ENCODE measurements at places on chromosomes 6 and 20.

DNA sequence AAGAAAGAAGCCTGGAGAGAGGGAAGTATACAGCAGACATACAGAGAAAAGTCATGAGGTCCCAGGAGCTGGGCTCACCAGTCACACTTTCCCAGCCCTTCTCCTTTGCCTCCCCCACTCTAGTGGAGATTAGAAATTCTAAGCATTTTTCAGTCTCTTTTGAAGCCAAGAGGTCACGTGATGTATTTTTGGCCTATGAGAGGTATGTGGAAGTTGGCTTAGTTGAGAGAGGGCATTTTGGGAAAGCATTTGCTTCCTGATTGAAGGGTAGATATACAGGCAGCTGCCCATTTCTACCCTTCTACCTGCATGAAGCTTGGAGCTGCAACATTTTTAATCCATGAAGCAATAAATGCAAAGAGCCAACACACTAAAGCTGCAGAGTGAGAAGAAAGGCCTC, 106.0 kb upstream of the TNFAIP3 start:
- no peak for DNase-seq

DNA sequence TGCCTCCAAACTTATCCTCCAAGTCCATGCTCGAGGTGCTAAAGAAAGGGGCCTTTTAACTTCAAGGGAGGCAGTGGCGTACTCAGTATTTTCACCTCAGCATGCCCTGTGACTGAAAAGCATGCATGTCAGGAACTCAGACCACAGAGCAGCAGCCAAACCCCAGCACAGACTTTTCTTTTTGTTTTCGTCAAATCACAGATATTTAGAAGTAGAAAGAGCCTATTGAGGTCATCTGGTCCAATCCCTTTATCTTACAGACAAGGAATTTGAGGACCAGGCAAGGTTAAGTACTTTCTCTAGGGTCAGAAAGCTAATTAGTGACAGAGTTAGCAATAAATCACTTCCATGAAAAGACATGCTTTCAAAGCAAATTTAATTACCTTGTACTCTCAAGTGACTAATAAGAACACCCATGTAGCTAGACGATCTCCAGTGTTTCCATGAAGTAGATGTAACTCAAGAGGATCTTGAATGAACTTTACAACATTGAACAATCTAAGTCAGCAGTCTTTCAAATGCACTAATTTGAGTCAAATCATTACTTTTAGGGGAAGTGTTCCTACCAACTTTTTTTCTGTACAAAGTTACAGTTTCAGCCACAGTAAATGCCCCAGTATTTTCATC, 35.9 kb downstream of the MOXD1 start:
- DNase-seq = no peak

DNA sequence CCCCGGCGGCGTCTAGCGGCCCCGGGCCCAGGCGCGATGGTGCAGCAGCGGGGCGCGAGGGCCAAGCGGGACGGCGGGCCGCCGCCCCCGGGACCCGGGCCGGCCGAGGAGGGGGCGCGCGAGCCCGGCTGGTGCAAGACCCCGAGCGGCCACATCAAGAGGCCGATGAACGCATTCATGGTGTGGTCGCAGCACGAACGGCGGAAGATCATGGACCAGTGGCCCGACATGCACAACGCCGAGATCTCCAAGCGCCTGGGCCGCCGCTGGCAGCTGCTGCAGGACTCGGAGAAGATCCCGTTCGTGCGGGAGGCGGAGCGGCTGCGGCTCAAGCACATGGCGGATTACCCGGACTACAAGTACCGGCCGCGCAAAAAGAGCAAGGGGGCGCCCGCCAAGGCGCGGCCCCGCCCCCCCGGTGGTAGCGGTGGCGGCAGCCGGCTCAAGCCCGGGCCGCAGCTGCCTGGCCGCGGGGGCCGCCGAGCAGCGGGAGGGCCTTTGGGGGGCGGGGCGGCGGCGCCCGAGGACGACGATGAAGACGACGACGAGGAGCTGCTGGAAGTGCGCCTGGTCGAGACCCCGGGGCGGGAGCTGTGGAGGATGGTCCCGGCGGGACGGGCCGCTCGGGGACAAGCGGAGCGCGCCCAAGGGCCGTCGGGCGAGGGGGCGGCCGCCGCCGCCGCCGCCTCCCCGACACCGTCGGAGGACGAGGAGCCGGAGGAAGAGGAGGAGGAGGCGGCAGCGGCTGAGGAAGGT, 715 bp downstream of the SOX12 start:
- DNase-seq = peak; percentile 34

- no peak for DNase-seq
These were observed 83.4 kb downstream of the CCDC170 start for GRCh38 chr6:151577257-151577656.

- no peak for DNase-seq
These were observed 154.2 kb downstream of the ALDH8A1 start for GRCh38 chr6:134795691-134796090.

GRCh38 chr6:113971741-113972140, 793 bp upstream of the HDAC2 start:
- DNase-seq = no peak

DNA sequence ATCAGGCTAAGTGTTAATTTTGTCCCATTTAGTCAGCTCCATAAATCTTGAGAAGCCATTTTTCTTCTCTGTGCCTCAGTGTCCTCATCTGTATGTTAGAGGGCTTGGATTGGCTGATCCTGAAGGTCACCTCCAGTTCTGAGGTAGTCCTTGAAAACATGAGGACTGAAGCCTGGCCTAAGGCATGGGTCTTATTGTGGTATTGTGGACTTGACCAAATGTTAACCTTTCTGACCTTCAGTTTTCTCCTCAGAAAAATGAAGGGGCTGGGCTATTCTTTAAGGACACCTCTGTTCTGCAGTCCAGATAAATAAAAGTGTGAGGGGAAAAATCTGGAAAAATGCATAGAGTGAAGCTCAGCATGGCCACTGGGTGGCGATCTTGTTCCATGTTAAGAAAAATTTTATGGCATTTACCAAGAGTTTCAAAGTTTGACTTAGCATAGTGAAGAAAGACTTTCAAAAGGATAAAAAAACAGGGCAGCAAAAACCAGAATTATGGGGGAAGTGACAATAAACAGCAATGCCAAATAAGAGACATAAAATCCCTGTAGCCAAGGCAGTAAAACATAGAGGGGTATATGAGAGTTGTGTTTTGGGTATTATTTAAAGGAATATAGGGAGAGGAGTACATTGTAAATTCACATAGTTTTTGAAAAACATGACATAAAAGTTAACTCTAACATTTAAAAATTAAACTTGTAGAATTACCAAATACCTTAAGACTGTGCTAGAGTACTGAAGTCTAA, 13.2 kb upstream of the TFB1M start:
- peak; percentile 50 for DNase-seq

- no peak for DNase-seq
These were observed 371.6 kb downstream of the BCKDHB start for GRCh38 chr6:80478030-80478429.

- DNase-seq = no peak
These were observed 25.7 kb downstream of the PMEPA1 start for GRCh38 chr20:57683881-57684807.

- DNase-seq = no peak
These were observed 31.7 kb downstream of the IL20RA start for GRCh38 chr6:137013031-137013430.

DNA sequence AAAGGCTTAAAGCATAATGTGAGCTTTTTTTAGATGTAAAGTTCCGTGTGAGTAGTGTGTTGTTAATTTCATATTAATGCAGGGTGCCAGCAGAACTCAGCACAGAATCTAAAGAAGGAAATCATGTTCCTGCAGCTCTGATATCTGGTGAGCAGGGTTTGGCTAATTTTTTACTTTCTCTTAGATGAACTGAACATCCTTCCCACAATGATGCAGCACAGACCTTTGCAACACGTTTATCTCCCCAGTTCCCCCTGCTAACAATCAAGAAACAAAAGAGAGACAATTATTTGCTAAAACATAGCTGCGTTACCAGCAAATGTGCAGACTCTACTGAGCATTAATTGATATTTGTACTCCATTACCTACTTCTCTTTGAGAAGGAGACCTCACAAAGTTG, 39.1 kb upstream of the ATXN1 start:
- no peak for DNase-seq

DNA sequence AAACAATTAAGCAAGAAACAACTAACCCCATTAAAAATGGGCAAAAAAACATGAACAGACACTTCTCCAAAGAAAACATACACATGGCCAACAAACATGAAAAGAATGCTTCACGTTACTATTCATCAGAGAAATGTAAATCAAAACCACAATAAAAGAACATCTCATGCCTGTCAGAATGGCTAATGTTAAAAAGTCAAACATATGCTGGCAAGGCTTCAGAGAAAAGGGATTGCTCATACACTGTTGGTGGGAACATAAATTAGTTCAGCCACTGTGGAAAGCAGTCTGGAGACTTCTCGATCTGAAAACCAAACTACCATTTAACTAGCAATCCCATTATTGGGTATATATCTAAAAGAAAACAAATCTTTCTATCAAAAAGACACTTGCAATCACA, 217.5 kb downstream of the TINAG start:
- DNase-seq = no peak

- no peak for DNase-seq
These were observed 40.0 kb downstream of the NUDT3 start for GRCh38 chr6:34352305-34352937.

- no peak for DNase-seq
These were observed 37.0 kb upstream of the IER3 start for GRCh38 chr6:30781395-30781742.

GRCh38 chr6:45423111-45423823, 45.5 kb upstream of the SUPT3H start:
- DNase-seq = no peak

DNA sequence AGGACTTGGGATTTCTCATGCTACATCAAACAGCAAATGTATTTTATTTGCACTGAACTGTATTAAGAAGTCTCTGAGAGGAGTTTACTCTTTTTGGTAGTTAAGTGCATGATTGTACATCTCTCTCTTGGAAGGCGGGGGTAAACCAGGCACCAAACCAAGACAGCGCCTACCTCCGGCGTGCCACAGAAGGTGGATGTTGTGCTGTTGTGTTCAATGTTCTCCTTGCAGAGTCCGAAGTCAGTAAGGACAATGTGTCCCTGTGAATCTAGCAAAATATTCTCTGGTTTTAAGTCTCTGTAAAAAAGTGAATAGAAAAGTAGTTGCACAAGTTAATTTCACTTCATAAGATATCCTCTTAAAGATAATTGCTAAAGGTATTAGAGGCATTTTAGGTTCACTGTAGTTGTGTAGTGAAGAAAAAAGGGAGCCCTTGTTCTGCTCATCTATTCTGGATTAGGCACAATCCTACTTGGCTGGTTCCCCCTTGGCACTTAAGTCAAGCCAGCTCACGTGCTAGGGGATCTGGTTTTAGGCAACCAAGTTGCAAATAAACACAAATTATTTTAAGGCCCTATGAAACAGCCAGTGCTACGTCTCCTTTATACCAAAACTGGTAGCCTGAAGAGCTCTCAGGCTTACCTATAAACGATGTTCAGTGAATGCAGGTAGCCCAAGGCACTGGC, 119.7 kb upstream of the SLC2A12 start:
- no peak for DNase-seq

DNA sequence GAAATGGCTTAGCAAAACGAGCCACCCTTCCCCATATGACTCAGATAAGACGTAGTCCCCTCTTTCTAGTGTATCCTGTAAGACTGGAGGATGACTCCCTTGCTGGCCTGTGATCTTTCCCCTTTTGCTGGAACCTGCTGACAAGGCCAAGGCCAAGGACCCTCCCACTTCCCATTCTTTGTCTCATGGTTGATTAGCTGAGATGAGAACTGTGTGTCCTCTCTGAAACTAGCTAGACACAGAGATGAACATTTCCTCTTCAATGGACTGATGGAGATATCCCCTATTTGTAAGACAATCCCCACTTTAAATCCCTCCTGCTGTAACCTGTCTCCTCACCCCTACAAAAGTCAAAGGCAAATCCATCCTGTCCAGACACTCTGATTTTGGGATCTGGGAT, 33.4 kb upstream of the SCRT2 start:
- DNase-seq = no peak

- no peak for DNase-seq
These were observed 25.8 kb upstream of the FABP7 start for GRCh38 chr6:122753688-122754056.

GRCh38 chr20:57539889-57540288, 14.9 kb upstream of the CTCFL start:
- DNase-seq = no peak

GRCh38 chr6:119348748-119349360, 707 bp downstream of the MAN1A1 start:
- no peak for DNase-seq

- peak; percentile 8 for DNase-seq
These were observed 50.4 kb downstream of the HLA-DPB1 start for GRCh38 chr6:33126101-33126714.

- no peak for DNase-seq
These were observed 7.9 kb upstream of the GPRC6A start for GRCh38 chr6:116836606-116837342.

- DNase-seq = no peak
These were observed 93.2 kb downstream of the ASXL1 start for GRCh38 chr20:32451340-32451681.

- DNase-seq = no peak
These were observed 111.9 kb downstream of the MAP3K4 start for GRCh38 chr6:161103475-161103874.

GRCh38 chr20:12358006-12358654, 440.4 kb downstream of the BTBD3 start:
- DNase-seq = peak; percentile 3

GRCh38 chr6:44275271-44275748, 5.1 kb downstream of the TMEM151B start:
- DNase-seq = no peak

DNA sequence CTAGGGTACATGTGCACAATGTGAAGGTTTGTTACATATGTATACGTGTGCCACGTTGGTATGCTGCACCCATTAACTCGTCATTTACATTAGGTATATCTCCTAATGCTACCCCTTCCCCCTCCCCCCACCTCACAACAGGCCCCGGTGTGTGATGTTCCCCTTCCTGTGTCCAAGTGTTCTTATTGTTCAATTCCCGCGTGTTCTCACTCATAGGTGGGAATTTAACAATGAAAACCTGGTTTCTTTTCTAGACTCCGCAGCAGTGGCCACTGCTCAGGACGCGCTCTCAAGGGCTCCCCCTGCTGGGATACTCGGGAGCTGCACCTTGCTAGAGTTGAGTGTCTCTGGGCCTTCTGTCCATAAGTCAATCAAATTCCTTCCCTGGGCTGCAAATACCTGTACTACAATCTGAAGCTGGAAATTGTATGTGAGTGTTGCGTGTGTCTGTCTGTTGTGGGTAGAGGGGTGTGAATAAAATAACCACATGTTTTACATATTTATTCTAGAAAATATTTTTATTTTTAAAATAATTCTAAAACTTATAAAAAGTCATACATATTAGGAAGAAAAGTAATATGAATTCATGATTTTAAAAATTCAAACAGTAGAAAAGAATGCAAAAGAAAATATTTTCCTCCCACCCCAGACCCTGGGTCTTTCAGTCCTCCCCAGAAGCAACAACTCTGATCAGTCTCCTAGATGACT, 8.2 kb upstream of the CEP250 start:
- DNase-seq = peak; percentile 70

DNA sequence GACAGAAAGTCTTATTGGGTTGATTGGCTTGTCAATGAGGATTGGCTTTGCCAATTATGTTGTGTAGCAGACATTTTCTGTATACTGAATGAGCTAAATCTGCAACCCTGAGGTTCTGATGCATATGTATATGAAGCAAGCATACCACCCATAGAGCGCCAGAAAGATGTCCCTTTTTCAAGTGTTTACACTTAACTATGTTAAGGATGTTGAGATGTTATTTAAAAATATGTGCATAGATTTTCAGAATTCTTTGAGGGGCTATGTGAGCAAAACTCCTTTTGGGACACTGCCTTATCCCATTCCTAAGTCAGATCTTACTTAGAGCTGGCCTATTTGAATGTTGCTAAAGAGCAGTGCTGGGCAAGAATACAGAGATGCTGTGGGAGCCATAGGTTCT, 1.9 kb downstream of the AIG1 start:
- no peak for DNase-seq
